Jurkat, Clone E6-1 (cell line): ENCODE measurements at places on chromosomes 2 and 18.

DNA sequence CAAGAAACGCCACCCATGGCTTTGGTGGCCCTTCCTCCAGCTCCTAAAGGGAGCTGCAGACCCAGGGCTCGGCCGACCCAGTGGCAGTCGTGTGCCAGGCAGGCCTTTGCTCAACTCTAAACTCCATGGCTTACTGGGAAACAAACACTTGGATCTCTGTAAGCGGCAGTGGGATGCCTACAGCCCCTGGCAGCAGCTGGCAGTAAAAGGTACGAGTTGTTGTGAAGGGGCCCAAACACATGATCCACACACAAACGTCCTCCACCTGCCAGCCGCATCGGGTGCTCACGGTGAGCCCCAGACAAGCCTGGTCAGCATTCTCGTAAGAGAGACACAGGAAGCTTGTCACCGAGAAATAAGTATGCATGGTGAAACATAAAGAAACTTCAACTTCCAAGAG is 214.9 kb downstream of the MGAT5 start:
- DNase-seq: no peak

GRCh38 chr18:11495441-11495840 is 114.0 kb upstream of the SLC35G4 start:
- DNase-seq: no peak

DNA sequence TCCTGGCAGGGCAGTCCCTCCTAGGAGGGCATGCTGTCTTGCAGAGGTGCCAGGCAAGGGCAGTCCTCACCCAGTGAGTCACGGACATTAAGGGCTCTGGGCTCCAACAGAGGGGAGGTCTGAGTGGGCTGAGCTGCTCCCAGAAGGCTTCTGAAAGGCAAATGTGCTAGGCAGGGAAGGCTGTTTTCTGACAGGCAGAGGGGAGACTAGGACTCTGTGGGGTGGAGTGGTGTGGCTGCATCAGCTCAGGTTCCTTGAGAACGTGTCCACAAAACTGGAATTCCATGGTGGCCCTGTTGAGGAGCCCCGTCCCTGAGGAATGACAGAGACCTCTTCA is 283.5 kb downstream of the MYCN start:
- no peak for DNase-seq

GRCh38 chr2:18046017-18046416 is 167.6 kb downstream of the KCNS3 start:
- DNase-seq: no peak

- no peak for DNase-seq
These were observed 28.4 kb downstream of the MEIS1 start for GRCh38 chr2:66463206-66463755.

DNA sequence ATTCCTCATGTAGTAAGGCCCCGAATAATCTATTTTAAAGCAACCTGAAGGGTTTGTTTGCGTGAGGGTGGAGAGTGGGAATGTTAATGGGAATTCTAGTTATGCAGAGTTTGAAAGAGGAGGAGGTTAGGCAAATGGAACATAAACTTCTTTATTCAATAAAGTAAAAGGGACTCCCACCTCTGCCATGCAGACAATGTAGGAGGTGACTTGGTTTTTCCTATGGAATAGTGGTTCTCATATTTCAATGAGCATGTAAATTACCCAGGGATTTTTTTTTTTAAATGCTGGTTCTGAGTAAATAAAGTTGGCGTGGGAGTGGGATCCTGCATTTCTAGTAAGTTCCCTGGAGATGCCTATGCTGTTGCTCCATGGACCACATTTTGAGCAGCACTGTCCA is 367.9 kb downstream of the THSD7B start:
- DNase-seq: no peak

DNA sequence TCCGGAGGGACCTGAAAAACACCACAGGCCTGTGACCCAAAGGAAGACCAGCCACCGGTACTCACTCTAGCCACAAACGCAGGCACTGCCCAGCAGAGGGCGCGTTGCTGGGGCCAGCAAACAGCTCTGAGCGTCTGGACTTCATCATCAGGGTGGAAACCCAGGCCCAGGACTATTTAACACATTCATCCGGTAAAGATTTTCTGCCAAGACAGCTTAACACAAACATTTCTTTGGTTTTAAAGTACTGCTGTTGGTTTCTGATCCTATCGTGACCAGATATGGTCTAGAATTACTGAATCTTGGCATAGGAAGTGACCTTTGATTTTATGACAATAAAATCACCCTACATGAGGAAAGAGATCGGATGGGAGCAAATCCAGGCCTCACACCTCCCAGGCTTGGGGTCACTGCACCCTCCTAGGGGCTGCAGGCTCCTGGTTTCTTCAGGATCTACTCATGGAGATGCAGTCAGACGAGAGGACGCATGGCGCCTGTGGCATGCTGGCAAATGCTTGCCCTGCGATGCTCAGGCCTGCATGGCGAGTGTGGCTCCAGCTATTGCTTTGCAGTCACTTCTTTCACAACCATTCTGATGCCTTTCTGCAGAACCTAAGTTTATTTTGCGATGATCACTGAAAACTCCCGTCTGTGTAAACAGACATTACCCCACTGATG is 130.4 kb downstream of the COL4A4 start:
- DNase-seq: peak; percentile 12
